ENCODE measurements at places on chromosomes 2 and 18. TPM values are rescaled to one million over a fixed set of nuclear protein-coding genes. Genes with fewer than 3 reads are reported as not detected.

- no peak for DNase-seq
These were observed 262.8 kb upstream of the PARD3B start for GRCh38 chr2:204282525-204282924.

GRCh38 chr2:9666306-9666705, 35.5 kb upstream of the YWHAQ start:
- DNase-seq = no peak

The CCL20 gene
- total RNA-seq = 6.0 TPM

The BMP10 gene
- not detected for total RNA-seq

GRCh38 chr2:225464346-225465025, 65.0 kb downstream of the NYAP2 start:
- no peak for DNase-seq

The MRPL19 gene
- total RNA-seq = 42.4 TPM

The LIPG gene
- 123 TPM for total RNA-seq

- DNase-seq = no peak
These were observed 218.9 kb downstream of the RAB3GAP1 start for GRCh38 chr2:135271006-135271405.

The ACYP2 gene
- 7.1 TPM for total RNA-seq

DNA sequence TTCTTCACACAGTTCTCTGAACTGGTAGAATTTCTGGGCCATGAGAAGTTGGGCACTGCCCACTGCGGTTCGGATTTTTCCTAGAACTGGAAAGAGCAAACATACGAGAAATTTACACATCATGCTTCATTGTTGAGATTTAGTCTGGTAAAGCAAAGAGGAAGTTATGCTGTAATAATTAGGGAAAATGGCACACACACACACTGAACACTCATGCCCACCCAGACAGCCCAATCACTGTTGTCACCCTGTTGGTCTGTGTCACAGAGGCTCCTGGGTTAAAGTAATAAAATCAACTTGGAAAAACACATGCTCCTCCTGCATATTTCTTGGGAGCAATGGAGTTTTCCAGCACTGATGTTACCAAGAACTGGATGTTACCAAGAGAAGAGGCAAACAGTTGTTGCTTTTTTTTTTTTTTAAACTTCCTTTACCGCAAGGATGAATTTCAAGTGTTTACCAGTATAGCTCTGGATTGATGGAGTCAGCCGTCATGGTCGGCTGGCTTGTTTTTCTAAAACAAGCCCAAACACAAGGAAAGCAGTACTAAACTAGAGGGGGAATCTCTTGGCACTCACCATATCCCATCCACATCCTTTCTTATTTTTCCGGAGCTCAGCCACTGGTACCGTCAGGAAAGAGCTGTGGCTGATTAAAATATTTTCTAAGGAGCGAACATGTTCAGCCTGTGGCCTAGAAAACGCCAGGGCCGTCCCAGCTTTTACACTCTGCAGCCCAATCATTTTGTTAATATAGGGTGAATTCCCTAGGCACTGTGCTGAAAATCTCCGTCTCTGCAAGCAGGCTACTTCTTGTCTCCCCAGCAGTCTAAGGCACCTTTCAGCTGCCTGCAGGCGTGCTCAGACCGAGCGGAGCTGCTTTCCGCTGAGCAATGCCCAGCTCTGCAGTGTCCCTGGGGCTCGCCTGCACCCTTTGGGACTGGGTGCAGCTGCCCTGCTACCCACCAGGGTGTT, 58.9 kb downstream of the TGIF1 start:
- DNase-seq = no peak

DNA sequence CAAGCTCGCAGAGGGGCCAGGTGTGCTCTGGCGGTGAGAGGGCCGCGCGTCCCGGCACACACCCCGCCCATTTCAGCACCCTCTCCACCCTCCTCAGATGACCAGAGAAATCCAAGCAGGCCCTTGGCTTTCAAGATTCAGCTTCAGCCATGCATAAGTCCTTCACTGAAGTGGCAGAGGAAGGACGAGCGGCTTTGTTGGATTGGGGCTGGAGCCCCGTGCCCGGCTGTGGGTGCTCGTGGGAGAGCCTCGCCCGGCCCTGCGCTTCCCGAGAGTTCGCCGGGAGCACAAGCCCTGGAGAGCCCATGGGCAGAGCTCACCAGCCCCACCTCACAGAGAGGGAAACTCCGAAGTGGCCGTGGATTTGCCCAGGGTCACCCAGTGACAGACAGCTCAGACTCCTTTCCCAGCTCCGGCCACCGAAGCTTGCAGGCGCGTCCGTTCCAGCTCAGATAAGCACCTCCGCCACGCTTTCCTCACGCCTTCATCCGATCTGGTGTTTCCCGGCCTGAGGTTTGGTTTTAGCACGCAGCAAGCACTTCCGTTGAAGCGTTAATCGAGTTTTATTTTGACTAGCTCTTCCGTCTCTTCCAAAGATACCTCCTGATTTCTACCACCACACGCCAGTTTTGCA, 45.6 kb upstream of the MTCL1 start:
- DNase-seq = no peak

The SH3RF3 gene
- total RNA-seq = 32.5 TPM

DNA sequence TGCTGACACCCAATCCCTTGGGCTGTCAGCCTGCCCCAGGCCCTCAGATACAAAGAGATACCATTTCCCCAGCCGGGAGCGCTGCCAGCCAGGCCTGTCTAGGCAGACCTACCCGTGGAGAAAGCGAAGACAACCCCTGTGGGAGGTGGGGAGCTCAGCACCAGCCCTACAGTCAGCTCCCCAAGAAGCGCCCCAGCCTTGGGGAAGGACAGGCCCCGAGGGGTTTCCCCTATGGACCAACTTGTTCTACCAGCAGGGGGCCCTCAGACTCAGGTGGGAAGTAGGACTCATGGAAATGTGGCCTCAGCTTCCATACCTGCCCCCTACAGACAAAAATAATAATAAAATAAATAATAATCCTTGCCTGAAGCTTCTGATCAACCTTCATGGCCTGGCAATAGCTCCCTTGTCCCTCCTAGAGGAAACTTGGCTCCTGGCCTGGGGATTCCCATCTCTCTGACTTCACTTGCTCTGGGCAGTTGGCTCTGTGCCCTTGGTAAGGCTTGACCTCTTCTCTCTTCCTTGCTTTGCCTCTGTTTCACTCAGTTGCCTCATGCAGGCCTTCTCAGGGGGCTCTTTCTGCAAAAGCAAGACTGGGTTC, 7.0 kb downstream of the SLC35F6 start:
- no peak for DNase-seq

GRCh38 chr2:27212626-27213471, 781 bp upstream of the SLC5A6 start:
- no peak for DNase-seq

DNA sequence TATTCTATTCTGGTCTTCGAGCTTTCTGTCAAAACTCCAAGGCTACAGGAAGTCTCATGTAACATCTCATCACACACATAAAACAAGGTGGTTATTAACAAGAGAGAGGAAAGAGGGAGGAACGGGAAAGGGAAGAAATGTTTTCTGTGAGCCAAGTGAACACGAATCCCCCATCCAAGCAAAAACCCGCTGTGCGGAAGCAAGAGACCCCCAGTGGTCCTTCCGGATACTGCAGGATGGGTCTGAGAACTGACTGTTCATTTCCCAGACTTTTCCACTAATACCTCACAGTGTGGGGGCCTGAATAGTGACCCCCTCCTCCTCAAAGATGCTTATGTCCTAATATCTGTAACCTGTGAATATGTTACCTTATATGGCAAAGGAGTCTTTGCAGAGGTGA, 19.0 kb upstream of the DIPK1C start:
- DNase-seq = no peak

All from glomerular endothelial cell (primary cell).